DMS79 treated with DMSO at 0.1 percent for 48 hours (cell line): ENCODE measurements at places on chromosomes 3 and 15.

DNA sequence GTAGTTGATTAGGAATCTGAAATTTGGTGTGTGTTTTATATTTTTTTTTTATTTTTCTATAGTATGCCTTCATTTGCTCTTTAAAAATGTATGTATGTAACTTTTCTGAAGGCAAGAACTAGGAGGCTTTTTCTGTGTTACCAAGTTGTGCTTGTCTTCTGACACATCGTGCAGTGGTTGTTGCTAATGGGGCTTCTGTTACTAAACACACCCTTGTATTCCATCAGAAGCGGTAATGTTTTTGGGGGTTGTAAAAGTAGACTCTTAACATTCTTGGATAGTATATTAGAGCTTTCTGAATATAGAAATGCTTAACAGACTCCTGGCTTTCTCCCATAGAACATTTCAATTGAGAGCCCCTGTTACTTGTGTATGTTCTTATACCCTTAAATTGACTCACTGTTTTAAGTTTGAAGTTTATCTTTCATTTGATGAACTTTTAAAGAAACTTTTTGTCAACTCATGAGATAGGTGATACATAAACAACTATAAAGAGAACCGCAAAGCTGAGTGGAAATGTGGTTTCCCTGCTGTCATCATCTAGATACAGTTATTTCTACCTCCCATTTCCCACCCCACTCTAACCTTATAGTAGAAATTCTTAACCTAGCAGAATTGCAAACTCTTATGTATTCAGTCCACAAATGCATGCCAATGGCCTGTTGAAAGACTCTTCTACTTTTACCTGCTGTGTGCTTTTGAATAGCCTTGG, 2.5 kb downstream of the TIPARP start:
- DNase-seq, result no peak

- no peak for DNase-seq
Measured at GRCh38 chr3:89098173-89098572, 9.2 kb upstream of the EPHA3 start.

- no peak for DNase-seq
Measured at GRCh38 chr3:16288664-16289063, 23.7 kb downstream of the OXNAD1 start.

DNA sequence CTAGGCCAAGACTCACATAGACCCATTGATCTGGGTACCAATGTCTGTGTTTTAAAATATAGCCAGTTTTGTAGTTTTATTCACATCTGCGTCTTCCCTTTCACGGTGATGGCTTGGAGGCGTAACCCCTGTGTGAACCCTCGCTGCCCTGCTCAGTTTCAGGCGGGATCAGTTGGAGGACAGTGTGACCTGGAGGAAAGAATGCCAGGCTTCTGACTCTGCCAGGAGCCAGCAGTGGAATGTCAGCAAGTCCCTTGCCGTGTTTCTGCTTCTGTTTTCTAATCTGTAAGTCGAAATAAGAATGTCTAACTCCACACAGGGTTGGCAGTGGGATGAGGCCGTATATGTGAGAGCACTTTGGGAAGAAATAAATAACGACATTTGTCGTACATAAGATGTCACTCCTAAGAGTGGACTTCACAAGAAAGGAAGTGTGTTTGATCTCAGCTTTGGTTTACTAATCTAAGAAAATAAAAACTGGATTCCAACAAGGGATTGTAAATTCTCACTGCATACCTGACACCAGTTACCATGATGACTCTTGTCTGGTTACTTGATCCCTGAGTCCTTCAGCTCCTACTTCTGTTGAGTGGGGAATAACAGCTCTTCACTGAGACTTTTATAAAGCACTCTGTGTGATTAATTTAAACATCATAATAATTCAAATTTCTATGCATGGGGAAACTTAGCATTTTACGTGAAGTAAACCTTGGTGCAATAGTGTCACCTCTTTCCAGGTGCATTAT, 6.3 kb upstream of the CA12 start:
- DNase-seq, result peak; percentile 71

DNA sequence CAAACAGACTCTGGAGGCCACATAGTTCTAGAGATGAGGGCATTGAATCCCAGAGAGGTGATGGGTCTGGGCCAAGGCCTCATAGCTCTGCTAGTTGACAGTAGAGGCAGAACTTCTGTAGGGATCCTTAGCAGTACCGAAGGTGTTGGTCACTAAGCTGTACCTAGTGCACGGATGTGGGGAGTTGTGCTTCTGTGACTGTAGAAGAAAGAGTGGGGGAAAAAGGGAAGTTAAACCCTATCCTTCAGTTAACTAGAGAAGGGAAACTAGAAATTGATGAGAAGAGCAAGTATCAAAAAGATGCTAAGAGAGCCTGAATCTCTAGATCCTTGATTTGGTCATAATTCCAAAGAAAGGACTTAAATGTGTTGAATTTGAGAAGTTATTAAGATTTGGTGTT, 186.7 kb downstream of the NFKBIZ start:
- DNase-seq, result no peak

GRCh38 chr15:80462836-80463512, 58.8 kb downstream of the ARNT2 start:
- no peak for DNase-seq

DNA sequence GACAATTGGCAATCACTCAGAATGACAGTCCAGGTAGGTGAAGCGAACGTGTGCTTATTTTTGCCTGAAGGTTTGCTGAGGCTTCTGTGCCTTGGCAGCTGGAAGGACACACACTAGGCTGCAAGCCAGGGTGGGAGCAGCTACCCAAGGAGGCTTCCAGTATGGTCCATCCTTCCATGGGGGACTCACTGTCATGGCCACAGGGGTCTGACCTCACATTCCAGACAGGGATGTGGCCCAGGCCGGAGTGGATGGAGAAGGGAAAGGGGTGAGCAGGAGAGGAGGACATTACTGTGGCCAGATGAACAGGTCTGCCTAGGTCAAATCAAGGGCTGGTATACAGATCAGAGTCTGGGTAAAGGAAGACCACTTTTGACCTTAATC, 247.7 kb downstream of the ADAMTS17 start:
- DNase-seq, result no peak

DNA sequence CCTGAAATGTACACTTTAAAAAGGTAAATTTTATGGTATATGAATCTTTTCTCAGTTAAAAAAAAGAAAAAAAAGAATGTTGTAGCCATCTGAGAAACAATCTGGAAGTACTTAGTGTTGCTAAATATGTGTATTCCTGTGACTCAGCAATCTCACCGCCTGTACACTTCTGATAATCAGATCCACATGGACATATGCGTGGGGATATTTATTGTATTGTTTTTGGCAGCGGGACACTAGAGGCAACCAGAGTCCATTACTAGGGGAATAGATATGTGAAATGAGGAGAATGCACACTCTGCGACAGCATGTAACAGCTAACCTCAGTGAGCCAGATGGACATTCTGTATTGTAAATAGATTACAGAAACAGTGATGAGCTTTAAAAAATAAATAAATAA, 65.4 kb downstream of the AQP9 start:
- DNase-seq, result no peak

DNA sequence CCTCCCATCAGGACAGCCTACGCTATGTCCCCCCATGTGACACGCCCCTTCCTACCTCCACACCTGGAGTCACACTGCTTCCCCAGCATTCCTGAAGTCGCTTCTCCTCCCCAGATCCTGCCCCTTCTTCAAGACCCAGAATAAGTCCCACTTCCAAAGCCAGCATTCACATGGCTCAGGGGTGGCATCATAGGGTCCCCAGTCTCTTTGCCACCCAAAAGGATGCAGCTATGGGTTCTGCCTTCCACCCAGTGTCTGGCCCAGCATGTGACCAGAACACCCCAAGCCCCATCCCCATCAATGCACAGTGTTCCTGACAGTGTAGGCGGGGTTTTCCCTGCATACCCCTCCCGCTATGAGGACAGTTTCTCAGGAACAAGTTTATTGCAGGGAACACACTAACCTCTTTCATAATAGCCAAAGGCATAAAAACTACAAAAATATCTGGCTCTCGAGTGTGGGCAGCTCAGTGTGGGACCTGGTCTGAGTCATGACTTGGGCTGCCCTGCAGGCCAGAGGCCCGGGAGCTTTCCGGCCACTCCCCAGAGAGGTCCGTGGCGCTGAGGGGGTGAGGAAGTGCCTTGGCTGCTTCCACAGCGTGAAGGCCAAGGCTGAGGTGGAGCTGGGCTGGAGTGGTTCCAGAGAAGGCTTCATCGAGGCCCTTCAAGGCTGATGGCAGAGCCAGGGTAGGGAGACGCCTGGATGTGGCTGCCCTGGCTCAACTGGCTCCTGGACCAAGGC, 5.8 kb downstream of the ISLR start:
- no peak for DNase-seq

- no peak for DNase-seq
Measured at GRCh38 chr3:38985581-38985980, 66.2 kb downstream of the SCN11A start.

DNA sequence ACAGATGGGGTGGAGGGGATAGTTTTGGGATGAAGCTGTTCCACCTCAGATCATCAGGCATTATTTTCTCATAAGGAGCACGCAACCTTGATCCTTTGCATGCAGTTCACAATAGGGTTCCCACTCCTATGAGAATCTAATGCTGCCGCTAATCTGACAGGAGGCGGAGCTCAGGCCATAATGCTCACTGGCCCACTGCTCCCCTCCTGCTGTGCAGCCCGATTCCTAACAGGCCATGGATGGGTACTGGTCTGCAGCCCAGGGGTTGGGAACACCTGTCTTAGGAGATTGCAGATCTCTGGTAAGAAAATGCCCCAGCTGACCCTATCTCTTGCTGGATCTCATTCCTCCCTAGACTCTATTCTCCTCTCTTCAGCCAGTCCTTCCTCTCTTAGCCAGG, 6.8 kb downstream of the CSTA start:
- no peak for DNase-seq

GRCh38 chr3:25581823-25582222, 82.9 kb downstream of the TOP2B start:
- no peak for DNase-seq

GRCh38 chr15:40767838-40768500, 1.8 kb upstream of the C15orf62 start:
- no peak for DNase-seq

GRCh38 chr3:143084856-143085731, 34.5 kb upstream of the CHST2 start:
- DNase-seq, result no peak

DNA sequence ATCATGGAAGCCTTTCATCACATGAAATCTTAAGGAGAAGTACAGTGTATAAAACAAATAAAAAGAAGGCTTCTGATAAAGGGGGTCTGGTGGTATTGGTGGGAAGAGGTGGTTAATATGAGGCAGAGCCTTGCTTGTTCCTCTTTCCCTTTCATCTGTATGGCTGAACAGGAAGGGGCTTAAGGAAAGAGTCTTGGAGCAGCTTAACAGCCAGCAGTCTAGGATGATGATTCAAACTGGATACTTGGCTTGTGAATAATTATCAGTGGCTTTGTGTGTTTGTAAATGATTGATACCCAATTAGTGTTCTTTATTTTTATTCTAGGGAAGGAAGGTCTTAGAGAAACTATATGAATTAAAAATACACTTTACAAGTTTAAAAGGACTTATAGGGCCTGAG, 29.1 kb upstream of the TCAIM start:
- DNase-seq, result no peak

GRCh38 chr3:12194669-12195161, 36.0 kb upstream of the TIMP4 start:
- no peak for DNase-seq

GRCh38 chr3:129261894-129262293, 12.5 kb downstream of the COPG1 start:
- no peak for DNase-seq

GRCh38 chr15:92812271-92812670, 87.9 kb upstream of the CHD2 start:
- DNase-seq, result no peak

GRCh38 chr3:102233881-102234280, 200.9 kb upstream of the ZPLD1 start:
- no peak for DNase-seq

- DNase-seq, result no peak
Measured at GRCh38 chr3:133843634-133844033, 38.0 kb downstream of the SRPRB start.

- peak; percentile 60 for DNase-seq
Measured at GRCh38 chr15:98941595-98942255, 65.9 kb downstream of the PGPEP1L start.

- DNase-seq, result no peak
Measured at GRCh38 chr15:52100807-52101442, 11.7 kb downstream of the BCL2L10 start.

DNA sequence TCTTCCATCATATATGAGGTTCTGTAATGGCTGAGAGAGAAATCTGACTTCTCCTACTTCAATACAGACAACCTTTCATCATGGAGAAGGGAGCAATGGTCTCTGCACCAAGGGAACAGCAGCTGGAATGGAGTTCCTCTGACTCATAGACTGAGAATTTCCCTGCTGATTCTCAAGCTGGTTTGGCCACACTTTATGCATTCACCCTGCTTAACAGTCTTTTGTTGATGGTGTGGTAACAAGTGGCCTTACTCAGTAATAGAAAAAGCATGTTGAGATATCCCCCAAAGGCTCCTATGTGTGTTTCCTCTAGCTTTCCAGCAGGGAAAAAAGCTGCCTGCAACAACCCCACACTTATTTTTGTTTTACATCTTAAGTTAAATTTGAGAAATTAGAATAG, 138.1 kb downstream of the GREM1 start:
- no peak for DNase-seq

GRCh38 chr3:196115678-196116083, 33.8 kb upstream of the TFRC start:
- no peak for DNase-seq

DNA sequence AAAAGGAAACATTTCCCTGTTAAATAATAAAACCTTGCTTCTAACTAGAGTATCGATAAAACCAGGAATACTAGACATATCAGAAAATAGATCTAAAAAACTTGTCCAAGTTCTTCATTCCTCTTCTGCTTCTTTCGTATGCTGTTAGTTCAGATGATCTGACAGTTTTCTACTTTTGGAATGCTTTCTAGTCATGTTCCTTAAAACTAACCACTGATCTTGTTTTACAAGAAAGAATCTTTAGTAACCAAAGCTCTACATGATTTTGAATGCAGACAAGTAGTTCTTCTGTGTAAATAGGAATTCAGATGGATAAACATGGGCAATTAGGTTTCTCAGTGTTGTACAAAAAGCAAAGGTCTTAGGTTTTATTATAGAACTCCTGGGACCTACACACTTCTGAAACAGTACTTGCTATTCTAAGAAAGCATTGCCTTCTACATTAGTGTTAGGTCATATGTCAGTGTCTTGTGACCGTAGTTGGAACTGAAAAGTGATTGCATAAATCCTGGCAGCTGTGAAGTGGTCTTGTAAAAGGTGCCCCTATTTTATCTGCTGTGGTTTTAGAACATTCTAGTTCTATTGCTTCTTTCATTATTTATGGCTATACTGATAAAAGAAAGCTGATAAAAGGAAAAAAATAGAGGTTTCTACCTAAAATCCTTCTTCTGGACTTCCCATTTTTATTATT, 40.7 kb downstream of the SNRK start:
- no peak for DNase-seq

- peak; percentile 75 for DNase-seq
Measured at GRCh38 chr3:108090049-108090700, 656 bp downstream of the CD47 start.
